ENCODE measurements at places on chromosomes 1 and 21.

DNA sequence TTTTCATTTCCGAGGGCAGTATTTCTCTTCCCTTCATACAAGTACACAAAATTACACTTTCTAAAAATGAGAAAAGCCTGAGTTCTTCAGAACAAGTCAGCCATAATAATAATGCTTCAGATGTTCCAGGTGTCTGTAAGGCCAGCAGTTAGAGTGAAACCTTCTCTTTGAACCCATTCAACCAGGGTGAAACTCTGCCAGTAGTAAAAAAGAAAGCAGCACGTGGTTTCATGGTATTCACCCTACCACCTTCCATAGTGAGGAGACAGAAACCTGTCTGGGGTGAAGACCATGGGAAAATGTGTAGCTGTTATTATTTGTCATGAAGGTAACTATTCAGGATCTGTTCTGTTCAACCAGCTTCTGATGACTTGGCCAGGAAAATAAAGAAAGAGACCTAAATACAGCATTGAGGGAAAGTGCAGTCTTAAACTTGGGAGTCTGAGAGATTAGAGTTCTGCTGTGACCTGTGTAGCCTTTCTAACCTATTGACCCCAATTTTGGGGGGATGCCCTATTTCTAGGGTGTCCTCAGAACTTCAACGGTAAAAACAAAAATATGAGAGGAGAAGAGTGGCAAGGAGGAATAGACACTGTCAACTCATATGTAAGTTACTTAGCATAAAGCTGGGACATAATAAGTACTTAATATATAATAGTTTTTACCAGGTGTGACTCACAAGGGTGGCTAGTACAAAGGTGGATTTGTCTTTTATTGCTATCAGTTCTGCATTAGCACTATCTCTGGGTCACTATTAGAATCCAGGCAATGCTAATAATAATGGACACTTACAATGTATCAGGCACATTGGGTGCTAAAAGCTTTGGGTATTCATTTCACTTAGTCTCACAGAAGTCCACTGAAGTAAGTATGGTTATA is 70.0 kb upstream of the TNFSF4 start:
- no peak for DNase-seq

GRCh38 chr21:38725196-38726157 is 80.3 kb upstream of the ETS2 start:
- no peak for DNase-seq

GRCh38 chr1:75618382-75618781 is 7.5 kb upstream of the SLC44A5 start:
- DNase-seq: no peak

- no peak for DNase-seq
Measured at GRCh38 chr1:225453797-225454648, 26.2 kb upstream of the LBR start.
